AG08396 (cell line): ENCODE measurements at places on chromosomes 3 and 15.

GRCh38 chr3:42996633-42997075 lies 17.5 kb downstream of the GASK1A start:
- no peak for DNase-seq

- no peak for DNase-seq
Measured at GRCh38 chr3:195416795-195417194, 26.0 kb downstream of the ACAP2 start.

- no peak for DNase-seq
Measured at GRCh38 chr3:22795917-22796316, 407.2 kb upstream of the UBE2E2 start.

DNA sequence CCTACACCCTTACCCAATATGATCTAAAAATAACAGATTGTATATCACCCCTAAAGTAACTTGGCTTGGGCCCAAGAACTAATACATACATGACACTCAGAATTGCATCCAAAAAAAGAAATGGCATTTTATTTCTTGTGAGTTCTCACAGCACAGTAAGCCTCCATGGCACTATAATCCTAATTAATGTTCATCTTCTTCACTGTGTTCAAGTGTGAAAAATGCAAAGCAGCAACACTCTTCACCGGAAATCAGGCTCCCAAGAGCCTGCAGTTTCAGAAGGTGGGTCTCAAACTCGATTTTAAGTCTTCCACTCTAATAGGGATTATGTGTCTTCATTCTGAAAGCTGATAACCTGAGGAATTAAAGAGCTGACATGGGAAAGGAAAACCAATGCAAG lies 142.8 kb upstream of the TSC22D2 start:
- no peak for DNase-seq

GRCh38 chr3:192273697-192274010 lies 453.7 kb downstream of the FGF12 start:
- DNase-seq: no peak

DNA sequence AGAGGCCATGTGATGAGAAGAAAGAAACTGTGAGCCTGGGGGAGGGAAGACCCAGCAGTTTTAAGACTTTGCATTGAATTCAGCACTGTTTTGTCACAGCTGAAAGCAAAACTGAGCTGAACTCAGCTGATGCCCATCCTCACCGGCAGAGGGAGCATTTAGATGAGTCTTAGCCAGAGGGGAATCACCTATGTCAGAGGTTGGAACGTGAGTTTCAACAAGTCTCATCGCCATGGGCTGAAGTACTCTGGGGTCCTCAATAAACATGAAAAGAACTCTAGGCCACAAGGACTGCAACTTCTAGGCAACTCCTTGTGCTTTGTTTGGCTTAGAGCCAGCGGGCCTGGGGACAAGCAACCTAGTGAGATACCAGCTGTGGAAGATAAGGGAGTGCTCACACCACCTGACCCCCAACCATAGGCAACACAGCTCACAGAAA lies 324.5 kb downstream of the TBL1XR1 start:
- DNase-seq: peak; percentile 29

DNA sequence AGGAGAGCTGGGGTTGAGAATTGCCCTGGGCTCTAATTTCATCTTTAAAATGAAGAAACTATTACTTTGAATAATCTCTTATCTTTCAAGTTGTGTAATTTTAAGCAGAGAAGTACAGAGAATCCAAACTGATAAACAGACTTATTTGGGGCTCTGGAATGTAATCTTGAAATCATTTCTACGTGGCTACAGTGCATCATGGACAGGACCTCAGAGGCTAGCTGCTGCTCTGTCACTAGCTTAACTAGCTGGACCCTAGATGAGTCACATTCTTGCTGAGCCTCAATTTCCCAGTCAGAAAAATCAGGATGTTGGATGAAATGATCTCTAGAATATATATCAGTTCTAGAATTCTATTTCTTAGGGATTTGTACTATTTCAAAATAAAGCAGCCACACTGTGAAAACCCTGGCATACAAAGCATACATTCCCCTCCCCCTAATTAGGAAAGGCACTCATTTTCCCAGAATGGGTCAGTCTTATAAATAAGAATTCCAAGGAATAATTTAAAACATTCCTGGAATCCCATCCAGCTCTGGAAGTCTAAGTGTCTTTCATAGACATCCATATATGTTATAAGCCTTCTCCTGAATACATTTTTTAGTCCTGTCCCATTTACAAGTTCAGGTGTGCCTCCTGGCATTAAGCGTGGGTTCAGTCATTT lies 47.2 kb downstream of the RASGRP1 start:
- DNase-seq: no peak

GRCh38 chr15:39558421-39558820 lies 22.5 kb upstream of the THBS1 start:
- DNase-seq: no peak

DNA sequence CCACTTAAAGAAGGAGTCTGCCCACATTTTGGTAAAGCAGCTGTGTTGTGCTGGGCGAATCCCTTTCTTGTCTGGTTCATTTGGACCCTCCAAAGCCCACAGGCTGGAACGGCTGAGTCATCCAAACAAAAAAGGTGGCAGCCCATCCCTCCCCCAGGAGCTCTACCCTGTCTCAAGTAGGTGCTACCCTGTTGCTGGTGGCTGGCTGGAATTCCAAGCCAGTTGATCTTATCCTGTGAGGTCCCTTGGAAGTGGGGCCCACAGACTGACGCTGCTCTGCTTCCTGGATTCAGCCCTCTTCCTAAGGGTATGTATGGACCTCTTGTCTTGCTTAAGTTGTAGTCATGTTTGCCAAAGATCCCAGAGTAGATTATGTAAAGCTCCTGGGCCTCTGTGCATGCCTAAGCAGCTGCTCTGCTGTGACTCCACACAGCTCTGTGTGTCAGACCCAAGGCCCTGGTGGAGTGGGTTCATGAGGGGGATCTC lies 44.5 kb downstream of the CCR1 start:
- no peak for DNase-seq

- no peak for DNase-seq
Measured at GRCh38 chr3:82633319-82633718, 871.9 kb upstream of the GBE1 start.

DNA sequence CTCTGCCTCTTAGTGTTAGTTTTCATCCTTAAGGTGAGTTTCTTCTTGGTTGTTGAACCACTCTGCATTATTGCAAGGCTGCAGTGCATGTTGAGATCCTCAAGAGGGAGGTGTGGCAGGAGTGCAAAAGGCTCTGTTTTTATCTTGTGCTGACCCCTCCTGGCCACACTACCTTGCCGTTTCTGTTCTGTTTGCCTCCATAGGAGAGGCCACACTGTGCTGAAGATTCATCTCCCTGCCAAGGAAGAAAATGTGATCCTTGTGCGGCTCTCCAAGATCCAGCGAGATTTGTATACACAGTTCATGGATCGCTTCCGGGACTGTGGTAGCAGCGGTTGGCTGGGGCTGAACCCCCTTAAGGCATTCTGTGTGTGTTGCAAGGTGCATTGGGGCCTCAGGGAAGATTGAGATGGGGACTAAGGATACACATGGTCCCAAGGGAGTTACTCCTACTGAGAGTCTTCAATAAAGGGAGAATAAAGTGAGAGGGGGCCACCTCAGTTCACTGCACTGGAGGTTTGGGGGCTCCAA lies 33.0 kb upstream of the TEX264 start:
- DNase-seq: peak; percentile 70

GRCh38 chr3:45753095-45753494 lies 43.2 kb downstream of the SLC6A20 start:
- no peak for DNase-seq

DNA sequence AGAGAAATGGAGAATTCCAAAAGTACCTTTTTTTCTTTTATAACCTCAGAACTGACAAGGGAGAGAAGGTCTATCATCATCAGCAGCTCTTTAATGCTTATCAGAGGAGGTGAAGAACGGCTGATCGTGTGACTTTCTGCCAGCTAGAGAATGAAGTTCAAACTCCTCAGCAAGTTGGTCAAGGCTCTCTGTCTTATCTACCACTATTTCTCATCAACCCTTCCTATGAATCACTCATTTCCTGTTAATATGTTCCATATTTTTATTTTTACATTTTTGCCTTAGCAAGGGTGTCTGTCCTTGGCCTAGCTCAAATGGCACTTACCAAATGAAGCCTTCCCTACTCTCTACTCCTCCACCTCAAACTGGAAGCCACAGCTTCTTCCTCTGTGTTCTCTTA lies 73.1 kb upstream of the TSPAN3 start:
- DNase-seq: no peak

- no peak for DNase-seq
Measured at GRCh38 chr15:93762036-93762435, 469.3 kb upstream of the MCTP2 start.

- no peak for DNase-seq
Measured at GRCh38 chr15:39125904-39126303, 455.0 kb upstream of the THBS1 start.
